ENCODE measurements at places on chromosomes 7 and 10.

GRCh38 chr10:58806970-58807628, 294.4 kb downstream of the BICC1 start:
- DNase-seq, result no peak

DNA sequence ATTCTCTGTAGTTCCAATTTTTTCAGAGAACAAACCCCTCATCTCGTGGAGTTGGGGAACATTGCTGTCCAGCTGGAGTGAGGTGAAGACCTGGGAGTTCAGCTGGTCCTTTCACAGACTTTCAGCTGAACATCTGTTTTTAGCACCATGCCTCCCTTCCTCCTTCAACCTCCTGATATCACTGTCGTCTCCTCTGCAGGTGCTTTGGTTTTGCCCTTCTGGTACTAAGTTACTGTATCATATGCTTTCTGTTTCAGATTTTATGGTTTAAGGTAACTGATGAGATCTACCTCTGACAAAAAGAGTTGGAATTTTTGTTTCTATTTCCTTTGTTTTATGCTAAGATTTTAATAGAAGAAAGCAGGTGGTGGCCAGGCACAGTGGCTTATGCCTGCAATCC, 102.9 kb downstream of the ZNF438 start:
- DNase-seq, result no peak

DNA sequence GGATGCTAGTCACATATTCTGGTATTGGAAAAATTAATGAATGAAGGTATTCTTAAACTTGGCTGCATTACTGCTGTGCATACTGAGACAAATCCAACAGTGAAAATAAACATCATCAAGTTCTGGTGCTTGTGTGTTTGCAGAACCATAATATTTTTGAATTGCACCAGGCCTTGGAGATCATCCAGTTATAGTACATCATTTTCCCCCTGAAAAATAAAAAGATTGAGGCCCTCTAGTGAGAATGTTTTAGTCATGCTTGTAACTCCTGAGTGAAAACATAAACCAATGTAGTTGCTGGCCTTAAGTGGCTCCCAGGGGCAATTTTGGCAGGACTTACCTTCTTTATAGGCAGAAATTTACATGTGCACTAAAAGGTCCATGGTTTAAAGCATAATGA, 218.8 kb upstream of the TMEM229A start:
- no peak for DNase-seq

- no peak for DNase-seq
These were observed 621 bp upstream of the CAV1 start for GRCh38 chr7:116524221-116524608.

DNA sequence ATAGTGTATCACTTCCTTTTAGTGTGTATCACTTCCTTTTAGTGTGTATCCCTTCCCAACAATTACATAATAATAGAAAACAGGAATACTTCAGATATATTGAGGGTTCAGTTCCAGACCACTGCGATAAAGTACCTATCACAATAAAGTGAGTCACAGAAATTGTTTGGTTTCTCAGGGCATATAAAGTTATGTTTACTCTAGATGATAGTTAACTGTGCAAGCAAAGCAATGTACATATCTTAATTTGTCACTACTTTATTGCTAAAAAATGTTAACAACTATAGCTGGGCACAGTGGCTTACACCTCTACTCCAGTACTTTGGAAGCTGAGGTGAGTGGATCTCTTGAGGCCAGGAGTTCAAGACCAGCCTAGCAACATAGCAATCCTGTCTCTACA, 938.4 kb downstream of the CCSER2 start:
- DNase-seq, result no peak

GRCh38 chr7:26372249-26372648, 80.6 kb downstream of the SNX10 start:
- no peak for DNase-seq

GRCh38 chr7:41149576-41149975, 553.3 kb downstream of the INHBA start:
- no peak for DNase-seq

GRCh38 chr7:47622946-47623640, 41.2 kb upstream of the TNS3 start:
- DNase-seq, result no peak

DNA sequence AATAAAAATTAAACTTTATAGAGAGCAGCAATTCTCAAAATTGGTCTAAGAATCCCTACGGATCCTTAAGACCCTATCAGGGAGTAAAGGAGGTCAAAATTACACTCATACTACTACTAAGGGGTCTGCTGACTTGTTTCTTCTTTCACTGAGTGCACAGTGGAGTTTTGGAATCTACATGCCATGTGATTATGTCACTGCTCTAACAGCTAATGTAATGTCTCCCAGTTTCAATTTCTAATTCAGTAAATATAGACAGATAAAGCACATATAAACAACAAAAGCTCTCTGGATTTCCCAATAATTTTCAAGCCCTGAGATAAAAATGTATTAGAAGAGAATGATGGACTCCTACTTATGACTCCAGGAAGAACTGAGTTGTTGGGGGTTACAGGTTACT, 74.6 kb downstream of the WAPL start:
- DNase-seq, result no peak

DNA sequence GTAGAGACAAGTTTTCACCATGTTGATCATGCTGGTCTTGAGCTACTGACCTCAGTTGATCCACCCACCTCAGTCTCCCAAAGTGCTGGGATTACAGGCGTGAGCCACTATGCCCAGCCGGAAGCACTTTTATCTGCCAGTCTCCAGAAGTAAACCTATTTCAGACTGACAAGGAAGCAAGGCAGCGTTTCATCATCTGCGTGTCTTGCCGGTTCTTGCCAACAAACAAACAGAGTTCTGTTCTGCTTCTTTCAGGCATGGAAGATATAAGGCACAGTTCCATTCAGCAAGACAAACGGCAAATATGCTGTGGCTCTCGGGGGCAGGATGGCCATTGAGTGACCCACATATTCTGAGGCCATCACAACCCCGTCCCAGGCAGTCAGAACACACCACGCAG, 15.5 kb upstream of the LARP4B start:
- no peak for DNase-seq

DNA sequence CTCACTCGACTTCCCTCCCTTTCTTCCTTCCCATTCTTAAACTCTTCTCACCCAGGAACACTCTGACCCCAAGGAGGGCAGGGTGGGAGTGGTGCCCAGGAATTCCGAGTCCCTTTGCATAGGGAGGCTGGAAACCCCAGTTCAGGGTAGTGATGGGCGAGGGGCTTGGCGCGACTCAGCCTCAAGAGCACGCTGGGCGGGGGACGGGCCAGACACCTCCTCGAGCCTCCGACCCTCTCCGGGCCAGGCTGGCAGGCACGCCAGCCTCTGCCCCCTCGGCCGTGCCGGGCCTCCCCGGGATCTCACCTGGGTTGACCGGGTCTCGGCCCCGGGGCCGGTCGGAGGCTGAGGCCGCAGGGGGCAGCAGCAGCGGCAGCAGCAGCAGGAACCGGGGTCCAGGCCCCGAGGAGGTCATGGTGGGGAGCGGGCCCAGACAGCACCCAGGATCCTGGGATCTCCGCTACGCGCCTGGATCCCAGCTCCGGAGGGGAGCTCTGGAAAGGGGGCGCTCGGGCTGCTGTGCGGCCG, 457 bp downstream of the PLOD3 start:
- DNase-seq, result no peak

GRCh38 chr7:5582532-5582935, 158.9 kb upstream of the TNRC18 start:
- no peak for DNase-seq

GRCh38 chr10:78876449-78876848, 192.3 kb upstream of the ZMIZ1 start:
- DNase-seq, result no peak

DNA sequence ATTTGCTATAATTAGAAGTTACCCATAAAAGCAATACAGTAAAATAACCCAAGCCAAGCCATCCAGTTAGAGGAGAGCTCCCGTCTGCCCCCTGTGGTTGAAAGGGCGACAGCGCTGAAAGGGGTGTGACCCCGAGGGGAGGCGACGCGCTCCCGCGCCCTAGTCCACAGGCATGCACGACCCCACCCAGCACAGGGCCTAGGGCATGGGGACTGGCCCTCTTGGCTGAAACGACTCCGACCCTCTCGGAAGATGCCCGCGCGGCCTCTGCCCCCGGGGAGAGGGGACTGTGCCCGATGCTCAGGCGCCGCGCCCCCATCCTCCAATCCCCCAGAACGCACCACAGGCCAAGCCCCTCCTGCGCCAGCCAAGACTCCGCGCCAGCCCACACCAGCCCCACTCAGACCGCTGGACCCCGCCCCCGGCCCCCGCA, 64.0 kb downstream of the CSGALNACT2 start:
- DNase-seq, result no peak

DNA sequence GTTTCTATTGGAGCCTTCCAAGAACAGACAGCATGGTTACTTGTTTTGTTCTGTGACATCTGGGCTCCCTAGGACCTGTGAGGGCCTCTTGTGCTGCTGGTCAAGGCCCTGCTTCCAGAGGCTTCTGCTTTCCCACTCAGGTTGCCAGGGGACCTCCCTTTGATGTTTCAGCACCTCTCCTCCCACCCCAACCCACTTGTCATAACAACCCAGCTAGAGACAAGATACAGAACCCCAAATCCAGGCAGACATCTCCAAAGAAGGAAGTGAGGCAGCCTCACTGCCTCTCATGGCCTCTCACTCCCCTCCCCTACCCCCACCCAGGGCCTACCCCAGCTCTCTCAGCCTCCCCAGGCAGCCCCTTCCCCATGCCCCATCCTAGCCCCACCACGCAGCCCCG, 11.3 kb downstream of the NFKB2 start:
- DNase-seq, result no peak

DNA sequence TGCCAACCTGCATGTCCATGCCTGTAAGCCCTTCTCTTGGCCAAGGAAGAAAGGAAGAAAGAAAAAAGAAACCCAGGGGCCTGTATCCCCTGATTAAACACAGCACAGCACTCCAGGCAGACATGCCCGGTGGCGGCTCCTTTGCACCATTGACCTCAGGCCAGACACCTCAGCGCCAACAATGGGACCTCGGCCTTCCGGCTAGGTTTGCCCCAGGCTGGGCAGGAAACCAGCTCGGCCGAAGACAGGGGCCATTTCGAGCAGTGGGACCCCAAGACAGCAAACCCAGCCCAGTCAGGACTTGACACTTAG, 2.8 kb downstream of the HOXA10 start:
- DNase-seq, result no peak

GRCh38 chr10:10078446-10078845, 939.2 kb upstream of the CELF2 start:
- DNase-seq, result no peak

DNA sequence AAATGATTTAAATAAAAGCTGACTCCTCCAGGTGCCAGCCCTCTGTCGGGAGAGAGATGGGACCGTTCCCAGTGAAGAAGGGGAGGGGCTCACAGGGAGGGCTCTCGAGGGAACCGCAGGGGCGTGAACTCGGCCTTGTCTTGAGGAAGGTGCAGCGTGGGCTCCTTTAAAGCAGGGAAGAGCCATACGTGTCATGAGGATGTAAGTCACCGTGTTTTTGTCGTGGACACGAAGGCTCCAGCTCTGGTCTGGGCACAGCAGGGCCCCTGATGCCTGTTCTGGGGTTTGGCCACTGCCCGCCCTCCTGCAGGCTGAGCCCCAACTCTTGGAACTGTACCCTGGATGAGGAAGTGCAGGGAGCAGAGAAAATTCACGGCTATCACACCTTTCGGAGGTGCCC, 45.0 kb downstream of the JAKMIP3 start:
- no peak for DNase-seq

DNA sequence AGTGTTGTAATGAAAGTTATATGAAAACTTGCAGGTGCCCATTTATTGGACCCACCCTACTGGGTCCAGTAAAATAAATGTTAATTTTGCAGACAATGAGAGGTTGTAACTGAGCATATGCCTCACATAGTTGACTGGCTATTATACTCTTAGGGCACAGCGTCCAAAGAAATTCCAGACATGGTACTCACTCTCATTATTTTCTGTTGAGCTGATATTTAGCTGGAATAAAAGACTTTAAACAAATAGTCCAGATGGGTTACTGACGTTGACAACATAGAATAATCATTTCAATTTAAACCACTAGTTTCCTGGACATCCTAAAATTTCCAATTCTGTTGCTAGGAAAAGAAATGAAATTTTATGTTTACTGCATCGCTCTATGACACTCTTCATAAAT, 174.5 kb downstream of the ZNF365 start:
- DNase-seq, result no peak

DNA sequence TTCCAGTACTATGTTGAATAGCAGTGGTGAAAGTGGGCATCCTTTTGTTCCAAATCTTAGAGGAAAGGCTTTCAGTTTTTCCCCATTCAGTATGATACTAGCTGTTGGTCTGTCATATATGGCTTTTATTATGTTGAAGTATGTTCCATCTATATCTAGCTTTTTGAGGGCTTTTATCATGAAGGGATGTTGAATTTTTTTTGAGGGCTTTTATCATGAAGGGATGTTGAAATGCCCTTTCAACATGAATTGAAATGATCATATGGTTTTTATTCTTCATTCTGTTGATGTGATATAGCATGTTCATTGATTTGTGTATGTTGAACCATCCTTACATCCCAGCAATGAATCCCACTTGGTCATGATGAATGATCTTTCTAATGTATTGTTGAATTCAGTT, 75.3 kb downstream of the KIF20B start:
- no peak for DNase-seq

DNA sequence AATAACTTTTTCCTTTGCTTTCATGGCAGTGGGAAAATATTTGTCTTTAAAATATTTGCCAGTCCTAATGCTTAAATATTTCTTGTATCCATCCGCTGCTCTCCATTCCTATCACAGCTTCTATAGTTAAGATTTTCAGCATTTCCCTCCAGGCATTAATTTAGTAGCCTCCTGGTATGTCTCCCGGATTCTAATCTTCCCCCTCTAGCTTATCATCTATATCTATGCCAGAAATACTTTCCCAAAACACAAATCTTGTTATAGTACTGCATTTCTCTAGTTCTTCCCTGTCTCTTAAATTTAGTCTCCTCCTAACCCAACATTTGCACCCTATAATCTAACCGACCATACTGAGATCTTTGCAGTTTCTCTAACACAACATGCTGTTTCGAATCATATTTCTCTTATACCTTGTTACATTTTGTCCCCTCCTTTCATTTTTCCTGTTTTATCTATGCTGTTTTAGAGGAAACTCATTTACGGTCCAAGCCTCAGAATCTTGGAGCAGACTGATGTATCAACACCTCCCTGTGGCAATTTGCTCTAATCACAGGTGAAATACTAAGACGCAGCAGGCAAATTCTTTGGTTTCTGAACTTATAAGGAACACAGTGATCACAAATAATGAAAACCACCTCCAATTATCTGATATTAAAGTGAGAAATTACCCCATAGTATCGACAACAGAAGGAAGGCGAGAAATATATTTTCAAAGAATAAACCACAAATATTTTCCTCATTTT, 10.3 kb downstream of the CNTNAP2 start:
- DNase-seq, result no peak

- DNase-seq, result peak; percentile 67
These were observed 4.9 kb downstream of the DLX5 start for GRCh38 chr7:97019710-97020225.

DNA sequence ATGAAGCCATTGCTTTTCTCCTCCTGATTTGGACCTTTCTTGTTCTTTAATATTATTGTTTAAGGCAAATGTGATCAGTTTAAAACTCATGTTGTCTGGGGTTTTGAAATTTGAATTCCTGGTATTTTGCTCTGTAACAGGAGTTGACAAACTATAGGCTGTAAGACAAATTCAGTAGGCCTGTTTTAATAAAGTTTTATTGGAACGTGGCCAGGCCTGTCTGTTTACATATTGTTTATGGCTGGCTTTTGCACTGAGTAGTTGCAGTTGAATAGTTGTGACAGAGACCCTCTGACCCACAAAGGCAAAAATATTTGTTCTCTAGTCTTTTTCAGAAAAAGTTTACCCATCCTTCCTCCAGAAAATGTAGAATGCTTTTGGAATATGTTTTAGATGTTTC, 29.8 kb downstream of the STARD3NL start:
- DNase-seq, result no peak
